ENCODE measurements at places on chromosomes 1 and 21.

DNA sequence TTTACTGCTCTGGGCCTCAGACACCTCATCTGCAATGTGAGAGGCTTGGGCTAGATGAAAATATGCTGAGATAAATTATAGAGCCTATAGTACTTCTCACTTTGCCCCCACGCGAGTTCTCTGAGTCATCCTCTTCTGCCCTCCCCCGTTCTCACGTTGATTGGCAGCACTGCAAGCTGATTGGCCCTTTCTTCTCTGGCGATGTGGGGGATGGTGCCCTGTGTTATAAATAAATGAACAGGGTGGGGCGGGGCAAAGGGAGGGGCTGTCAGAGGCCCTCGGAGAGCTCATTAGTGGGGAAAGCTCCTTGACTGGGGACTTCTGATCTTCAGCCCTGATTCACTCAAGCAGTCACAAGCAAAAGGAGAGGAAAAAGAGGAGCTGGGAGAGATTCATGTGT, 64.3 kb upstream of the ZC3H12A start:
- DNase-seq: no peak
- no peak overlapping the region for H3K4me3 ChIP-seq
- no peaks in the 10 kb centered on the region for H3K4me1 ChIP-seq
- peaks cover 5% of the 10 kb centered on the region for H3K27me3 ChIP-seq
- H3K36me3 ChIP-seq: no peaks in the 10 kb centered on the region
- no peak overlapping the region for H3K27ac ChIP-seq

DNA sequence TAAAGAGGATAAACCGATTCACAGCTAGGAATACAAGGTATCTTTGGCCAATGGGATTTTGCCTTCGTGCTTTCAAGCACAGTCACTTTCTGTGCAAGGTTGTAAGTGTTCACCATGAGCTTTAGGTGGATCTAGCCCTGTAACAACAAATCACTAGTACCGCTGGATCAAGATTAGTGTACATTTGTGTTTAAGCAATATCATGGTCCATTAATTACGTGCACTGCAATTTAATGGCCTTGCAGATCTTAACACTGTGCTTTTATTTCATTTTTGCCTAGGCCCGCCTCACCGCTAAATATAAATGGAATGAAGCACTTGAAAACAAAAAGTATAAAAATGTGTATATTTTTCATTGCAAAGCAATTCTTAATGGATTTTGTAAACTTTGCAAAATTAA, 461.1 kb downstream of the DSCAM start:
- no peaks in the 10 kb centered on the region for H3K4me1 ChIP-seq
- no peaks in the 10 kb centered on the region for H3K27me3 ChIP-seq
- no peak overlapping the region for H3K4me3 ChIP-seq

- H3K27ac ChIP-seq: no peak overlapping the region
Observed at GRCh38 chr1:44694863-44695478, 20.5 kb downstream of the ARMH1 start.

- DNase-seq: peak; percentile 29
- no peaks in the 10 kb centered on the region for H3K36me3 ChIP-seq
- H3K4me1 ChIP-seq: peaks cover 20% of the 10 kb centered on the region
- no peak overlapping the region for H3K4me3 ChIP-seq
Observed at GRCh38 chr1:64822621-64823020, 77.7 kb downstream of the RAVER2 start.

DNA sequence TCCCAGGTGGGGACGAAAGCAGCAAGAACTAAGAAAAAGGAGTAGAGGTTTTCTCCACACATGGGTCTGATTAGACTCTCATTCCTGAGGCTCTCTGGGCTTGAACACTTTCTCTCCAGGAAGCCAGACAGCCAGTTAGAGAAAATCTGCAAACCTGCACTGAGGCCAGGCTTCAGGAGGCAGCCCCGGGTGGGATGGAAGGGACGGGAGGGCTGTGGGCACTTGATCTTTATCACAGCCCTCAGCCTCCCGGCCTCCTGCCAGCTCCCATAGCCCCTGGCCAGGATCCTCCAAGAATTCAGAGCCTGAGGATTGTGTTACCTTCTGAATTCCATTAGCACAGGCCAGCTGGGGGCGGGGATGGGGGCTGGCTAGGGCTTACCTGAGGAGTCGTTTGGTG, 40.1 kb downstream of the SERTAD4 start:
- H3K36me3 ChIP-seq: no peaks in the 10 kb centered on the region
- no peak overlapping the region for H3K4me3 ChIP-seq
- no peak for DNase-seq
- no peak overlapping the region for H3K27ac ChIP-seq
- H3K27me3 ChIP-seq: peaks cover 18% of the 10 kb centered on the region
- H3K4me1 ChIP-seq: peaks cover 17% of the 10 kb centered on the region

- DNase-seq: no peak
- H3K4me1 ChIP-seq: peaks cover 7% of the 10 kb centered on the region
- H3K36me3 ChIP-seq: peaks cover 25% of the 10 kb centered on the region
- H3K27me3 ChIP-seq: no peaks in the 10 kb centered on the region
- H3K4me3 ChIP-seq: no peak overlapping the region
Observed at GRCh38 chr21:46394595-46395104, 64.0 kb upstream of the DIP2A start.

- peaks cover 3% of the 10 kb centered on the region for H3K27me3 ChIP-seq
- H3K4me3 ChIP-seq: no peak overlapping the region
- H3K4me1 ChIP-seq: no peaks in the 10 kb centered on the region
- peaks cover 14% of the 10 kb centered on the region for H3K36me3 ChIP-seq
- no peak overlapping the region for H3K27ac ChIP-seq
Observed at GRCh38 chr1:4171480-4172450, 271.7 kb upstream of the C1orf174 start.

DNA sequence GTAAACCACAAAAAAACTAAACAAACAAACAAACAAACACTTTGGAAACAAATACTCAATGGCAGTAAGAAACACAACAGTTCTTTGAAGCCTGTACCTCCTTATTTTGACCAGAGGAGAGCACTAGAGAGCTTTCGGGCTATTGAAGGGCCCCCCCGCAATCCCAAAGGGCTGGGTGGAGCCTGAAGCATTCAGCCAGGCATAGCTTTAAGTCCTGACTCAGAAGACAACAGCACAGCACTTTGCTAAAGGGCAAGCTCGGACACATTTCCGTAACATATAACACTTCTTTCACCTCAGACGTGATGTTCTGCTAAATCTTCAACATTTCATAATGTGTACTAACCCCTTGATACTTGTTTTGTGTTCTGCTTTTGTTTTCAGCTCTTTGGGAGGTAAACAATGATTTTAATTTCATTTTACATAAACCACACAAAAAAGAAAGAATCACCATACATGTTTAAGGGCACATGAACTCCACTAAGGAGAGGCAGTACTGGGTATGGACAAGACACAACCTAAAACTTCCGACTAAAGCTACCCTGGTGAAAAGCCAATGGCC, 9.7 kb upstream of the SHCBP1L start:
- no peaks in the 10 kb centered on the region for H3K36me3 ChIP-seq
- H3K27ac ChIP-seq: peak overlapping the region; percentile 83
- DNase-seq: peak; percentile 80
- H3K27me3 ChIP-seq: peaks cover 5% of the 10 kb centered on the region
- peaks cover 13% of the 10 kb centered on the region for H3K4me1 ChIP-seq

All from HFFc6 (cell line).